CD4-positive, alpha-beta T cell treated with Interleukin-17A for 4 hours (primary cell): ENCODE measurements at places on chromosomes 7 and 10.

GRCh38 chr10:131812736-131813604 lies 87.8 kb upstream of the PPP2R2D start:
- no peak for DNase-seq

DNA sequence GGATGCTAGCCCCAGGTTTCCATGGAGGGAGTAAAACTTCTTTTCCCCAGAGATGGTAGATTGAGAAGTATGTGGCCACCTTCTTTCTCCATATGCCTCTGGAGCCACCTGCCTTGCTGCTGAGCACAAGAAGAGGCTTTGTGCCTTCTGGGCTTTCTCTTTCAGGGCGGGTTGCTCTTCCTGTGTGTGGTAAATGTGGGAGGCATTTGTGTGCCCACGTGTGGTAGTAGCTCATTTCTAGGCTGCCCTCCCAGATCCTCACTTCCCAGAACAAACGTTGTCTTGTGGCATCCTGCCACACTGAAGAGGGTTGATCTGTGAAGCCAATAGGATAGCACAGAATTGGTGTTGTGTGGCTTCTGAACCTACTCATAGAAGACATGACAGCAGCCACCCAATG lies 342.0 kb upstream of the PODXL start:
- no peak for DNase-seq

- DNase-seq: no peak
Observed at GRCh38 chr7:127379642-127380041, 12.9 kb downstream of the ZNF800 start.

DNA sequence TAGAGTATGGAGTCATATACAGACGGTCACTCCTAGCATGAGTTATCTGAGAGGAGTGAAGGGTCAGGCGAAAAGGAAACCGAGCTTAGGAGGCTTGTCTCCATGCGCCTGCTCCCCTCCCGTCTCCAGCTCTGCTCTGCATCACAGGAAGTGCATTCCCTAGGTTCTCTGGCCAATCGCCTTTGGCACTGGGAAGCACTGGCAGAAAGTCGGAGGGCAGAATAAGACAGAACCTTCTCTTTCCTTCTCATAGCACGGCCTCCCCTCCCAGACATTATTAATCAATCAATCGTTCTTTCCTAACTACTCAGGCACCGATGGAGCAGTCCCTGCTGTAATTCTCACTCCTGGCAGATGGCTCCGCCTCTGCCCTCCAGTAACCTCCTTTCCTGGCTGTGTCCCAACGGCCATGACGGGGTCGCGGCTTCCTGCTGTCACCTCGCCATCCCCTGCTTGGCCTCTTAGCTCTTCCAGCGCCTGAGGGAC lies 177.1 kb downstream of the FRMD4A start:
- no peak for DNase-seq

DNA sequence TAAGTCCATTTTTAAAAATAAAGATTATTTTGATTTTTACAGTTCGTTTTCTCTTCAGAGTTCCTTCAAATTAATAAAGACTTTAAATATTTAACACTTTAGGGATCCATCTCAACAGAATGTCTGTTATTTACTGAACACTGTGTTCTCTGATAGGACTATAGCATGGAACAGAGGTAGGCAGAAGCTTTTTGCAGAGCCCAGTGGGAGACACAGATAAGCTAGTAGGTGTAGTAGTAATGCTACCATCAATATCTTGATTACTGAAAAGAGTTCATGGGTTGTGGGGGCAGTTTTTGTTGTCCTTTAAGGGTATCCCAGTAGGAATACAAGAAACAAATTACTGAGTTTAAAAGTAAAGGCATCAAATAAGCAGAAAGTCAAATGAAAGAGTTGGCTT lies 140.5 kb downstream of the HBP1 start:
- no peak for DNase-seq
